ENCODE measurements at places on chromosomes 1 and 21.

DNA sequence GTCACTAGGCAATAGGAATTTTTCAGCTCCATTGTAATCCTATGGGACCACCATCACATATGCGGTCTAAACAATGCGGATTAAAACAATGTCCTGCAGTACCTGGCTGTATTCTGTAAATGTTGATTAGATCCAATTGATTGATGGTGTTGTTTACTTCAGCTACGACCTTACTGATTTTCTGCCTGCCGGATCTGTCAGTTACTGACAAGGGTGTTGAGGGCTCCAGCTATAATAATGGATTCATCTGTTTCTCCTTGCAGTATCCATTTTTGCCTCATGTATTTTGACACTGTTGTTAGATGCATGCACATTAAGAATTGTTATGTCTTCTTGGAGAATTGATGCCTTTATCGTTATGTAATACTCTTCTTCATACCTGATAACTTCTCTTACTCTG, 39.0 kb downstream of the RAP1A start:
- DNase-seq: no peak

DNA sequence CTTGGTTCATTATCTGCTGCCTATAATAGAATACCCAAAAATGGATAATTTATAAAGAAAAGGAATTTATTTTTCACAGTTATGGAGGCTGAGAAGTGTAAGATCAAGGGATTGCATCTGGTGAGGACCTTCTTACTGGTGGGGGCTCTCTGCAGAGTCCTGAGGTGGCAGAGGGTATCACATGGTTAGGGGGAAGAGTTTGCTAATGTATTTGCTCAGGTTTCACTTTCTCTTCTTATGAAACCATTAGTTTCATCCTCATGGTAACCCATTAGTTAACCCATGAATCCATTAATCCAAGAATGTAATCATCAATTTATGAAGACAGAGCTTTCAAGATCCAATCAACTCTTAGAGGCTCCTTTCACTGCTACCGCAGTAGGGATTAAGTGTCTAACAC, 120.6 kb downstream of the DNM3 start:
- DNase-seq: no peak

- DNase-seq: peak; percentile 35
Observed at GRCh38 chr1:234486858-234487840, 8.2 kb upstream of the TARBP1 start.

DNA sequence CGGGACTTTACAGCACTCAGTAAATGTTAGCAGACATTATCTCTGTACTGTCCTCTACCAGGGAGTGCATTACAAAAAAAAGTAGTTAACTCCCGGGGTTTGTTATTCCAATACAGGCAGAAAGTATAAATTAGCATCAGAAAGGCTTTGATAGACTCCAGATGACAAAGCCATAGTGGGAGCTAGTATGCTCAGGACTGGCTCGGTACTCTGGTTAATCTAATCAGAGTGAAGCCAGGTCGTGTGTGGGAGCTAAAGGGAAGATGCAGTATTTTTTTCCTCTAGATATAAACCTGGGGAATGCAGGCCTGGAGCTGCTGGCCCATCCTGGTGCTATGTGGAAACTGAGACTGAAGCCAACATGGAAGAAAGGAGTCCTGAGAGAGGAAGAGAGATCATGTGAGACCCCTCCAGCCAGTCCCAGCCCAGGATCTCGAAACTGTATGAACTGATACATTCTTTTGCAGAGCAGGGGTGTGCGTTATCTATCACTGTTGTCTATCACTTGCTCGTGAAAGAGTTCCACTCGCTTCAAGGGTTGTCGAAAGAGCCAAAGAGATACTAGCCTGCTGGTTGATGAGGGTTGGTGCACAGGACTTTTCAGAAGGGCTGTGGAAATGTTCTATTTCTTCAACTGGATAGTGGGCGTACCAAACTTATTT, 125.8 kb downstream of the PLPP3 start:
- no peak for DNase-seq

- DNase-seq: no peak
Observed at GRCh38 chr21:40512590-40512989, 334.4 kb downstream of the DSCAM start.

GRCh38 chr21:40568807-40569206, 278.2 kb downstream of the DSCAM start:
- DNase-seq: no peak

GRCh38 chr1:113983391-113983790, 4.1 kb downstream of the OLFML3 start:
- no peak for DNase-seq

DNA sequence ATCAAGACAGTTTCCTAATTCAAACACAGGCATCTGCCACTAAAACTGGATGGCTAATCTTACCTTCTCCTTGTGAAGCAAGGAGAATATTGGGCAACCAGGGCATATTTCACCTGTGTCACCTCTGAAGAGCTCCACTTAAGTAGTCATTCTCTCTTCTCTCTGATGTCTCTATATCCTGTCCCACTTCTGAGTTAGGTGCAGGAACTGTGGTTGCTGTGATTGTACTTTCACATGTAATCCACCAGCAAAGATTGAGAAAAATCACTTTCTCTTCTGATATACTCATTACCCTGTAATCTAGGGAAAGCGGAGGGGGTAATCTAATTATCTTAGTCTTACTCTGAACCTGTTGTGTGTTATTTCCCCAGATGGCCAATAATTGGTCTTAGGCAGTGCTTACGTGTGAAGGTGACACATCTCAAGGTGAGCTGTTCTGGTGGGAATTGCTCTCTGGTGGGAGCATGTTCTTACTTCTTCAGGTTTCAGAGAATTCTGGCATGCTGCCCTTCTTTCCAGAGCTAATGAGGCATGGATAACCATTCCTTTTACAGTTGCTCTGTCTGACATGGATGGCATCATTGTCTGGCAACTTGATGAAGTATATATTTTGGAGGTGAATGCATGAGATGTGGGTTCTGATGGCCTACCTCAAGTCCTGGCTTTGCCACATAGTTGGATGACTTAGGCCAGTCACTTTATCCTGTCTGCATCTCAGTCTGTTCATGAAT, 12.0 kb downstream of the XCL2 start:
- DNase-seq: peak; percentile 29

- DNase-seq: no peak
Observed at GRCh38 chr1:193589597-193590040, 403.2 kb upstream of the B3GALT2 start.

DNA sequence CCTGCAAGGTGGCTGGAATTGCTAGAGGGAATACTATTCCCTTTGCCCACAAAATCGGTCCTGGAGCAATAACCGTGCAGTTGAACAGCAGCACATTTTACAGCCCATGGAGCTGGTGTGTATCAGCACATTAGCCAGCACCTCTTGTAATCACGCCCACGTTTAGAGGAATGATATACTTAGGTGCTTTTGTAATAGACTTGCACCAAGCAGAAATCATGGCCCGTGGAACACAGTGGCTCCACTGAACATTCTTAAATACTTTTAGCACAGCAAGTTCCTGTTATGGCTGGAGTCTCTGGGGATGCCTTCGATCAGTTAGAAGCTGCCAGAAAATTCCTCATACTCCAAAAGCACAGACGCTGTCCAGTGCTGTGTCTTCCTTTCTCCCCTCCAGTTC, 218.1 kb upstream of the FAM78B start:
- no peak for DNase-seq

DNA sequence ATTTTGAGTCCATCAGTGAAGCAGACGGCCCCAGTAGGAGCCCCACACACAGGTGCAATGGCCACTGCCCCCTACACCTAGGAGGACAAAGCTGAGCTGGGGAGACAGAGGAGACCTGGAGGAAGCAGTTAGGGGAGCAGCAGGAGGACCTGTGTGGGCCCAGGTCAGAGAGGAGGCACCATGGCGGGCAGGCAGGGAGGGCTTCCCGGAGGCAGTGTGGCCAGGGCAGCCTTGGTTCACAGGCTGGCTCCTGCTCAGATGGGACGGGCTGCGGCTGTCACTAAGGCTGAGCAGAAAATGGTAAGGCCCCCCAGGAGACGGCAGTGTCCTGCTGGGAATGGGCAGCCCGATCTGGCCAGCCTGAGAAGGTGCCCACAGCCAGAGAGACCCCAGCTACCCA, 15.4 kb downstream of the MEGF6 start:
- DNase-seq: no peak

GRCh38 chr1:232473324-232473723, 156.6 kb downstream of the SIPA1L2 start:
- DNase-seq: no peak

- DNase-seq: no peak
Observed at GRCh38 chr21:29487154-29487553, 188.4 kb downstream of the BACH1 start.

DNA sequence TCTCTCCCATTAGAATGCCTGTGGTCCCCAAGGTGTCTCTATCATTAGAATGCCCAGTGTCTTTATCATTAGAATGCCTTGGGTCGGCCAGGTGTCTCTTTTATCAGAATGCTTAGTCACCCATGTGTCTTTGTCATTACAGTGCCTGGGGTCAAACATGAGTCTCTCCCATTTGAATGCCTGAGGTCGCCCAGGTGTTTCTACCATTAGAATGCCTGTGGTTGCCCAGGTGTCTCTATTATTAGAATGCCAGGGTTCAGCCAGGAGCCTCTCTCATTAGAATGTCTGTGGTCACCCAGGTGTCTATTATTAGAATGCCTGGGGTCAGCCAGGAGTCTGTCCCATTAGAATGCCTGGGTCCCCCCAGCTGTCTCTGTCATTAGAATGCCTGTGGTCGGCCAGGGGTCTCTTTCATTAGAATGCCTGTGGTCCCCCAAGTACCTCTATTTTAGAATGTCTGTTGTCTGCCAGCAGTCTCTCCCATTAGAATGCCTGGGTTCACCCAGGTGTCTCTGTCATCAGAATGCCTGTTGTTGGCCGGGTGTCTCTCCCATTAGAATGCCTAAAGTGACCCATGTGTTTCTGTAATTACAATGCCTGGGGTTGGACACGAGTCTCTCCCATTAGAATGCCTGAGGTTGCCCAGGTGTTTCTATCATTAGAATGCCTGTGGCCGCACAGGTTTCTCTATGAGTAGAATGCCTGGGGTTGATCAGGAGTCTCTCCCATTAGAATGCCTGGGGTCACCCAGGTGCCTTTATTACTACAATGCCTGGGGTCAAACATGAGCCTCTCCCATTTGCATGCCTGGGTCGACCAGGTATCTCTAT, 57.1 kb downstream of the RNF187 start:
- DNase-seq: no peak

DNA sequence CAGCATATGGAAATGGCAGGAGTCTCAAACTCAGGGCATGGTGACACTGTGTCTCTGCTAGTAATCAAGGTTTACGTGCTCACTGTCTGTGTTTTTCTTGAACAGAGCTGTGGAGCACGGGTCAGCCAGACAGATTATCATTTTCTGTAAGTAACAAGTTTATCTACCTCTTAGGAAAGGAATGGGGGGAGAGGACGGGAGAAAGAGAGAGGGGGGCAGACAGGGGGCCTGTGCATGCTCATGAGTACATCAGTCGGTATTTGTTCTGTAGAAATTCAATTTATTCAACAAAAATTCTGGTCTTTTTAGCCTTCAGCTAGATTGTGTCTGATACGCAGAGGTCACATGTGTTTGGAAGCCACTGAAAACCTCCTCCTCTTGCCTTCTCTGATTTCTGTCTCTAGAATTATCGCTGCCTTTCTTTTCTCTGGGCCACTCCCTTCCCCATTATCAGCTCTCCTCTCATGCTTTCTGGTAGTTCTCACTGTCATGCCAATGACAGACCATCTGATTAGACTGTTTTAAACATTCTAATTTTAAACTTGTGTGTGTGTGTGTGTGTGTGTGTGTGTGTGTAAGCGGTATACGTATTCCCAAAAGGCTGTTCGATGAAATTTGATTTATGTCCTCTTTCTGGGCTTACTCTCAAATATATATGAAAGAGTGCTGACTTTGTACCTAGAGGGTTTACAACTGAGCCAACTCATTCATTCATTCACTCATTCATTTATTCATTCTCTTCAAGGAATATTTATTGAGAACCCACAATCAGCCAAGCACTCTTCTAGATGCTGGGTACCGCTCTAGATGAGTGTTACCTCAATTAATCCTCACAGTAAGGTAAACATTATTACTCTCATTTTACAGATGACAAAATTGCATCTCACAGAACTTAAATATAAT, 636.9 kb downstream of the KIF26B start:
- no peak for DNase-seq

GRCh38 chr1:84538599-84538998, 32.2 kb upstream of the GNG5 start:
- no peak for DNase-seq

GRCh38 chr1:229883504-229884200, 183.4 kb upstream of the GALNT2 start:
- DNase-seq: no peak

GRCh38 chr1:235945775-235946570, 79.3 kb upstream of the LYST start:
- DNase-seq: no peak

GRCh38 chr1:12435639-12436344, 182.2 kb downstream of the DHRS3 start:
- peak; percentile 66 for DNase-seq

DNA sequence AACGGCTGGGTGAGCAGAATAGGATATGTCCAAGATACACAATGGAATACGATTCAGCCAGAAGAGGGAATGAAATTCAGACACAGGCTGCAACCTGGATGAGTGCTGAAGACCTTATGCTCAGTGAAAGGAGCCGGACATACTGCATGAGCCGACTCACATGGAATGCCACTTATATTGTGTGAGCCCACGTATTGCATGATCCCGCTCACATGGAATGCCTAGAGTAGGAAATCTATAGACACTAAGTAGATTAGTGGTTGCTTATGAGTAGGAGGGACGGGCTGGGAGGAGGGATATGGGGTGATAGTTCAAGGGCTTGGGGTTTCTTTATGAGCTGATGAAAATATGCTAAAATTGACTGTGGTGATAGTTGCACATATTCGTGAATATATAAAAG, 26.8 kb downstream of the TMPRSS2 start:
- no peak for DNase-seq

- DNase-seq: no peak
Observed at GRCh38 chr1:201582705-201583442, 43.9 kb downstream of the NAV1 start.

DNA sequence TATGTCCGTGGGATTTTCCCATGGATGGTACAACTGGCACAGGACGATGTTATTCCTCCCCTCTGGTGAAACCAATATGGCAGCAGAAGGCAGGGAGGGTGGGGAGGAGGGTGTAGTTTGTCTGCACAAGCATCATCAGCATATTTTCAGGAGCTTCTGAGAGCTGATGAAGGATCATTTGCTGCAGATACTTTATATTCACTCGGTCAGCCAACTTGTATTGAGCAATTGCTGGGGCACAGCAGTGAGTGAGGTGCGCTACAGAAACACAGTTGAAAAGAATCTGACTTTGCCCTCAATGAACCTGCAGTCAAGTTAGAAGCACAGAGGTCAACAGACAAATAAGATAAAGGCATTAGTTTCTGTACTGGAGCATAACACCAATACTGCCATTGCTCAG, 13.0 kb downstream of the PKP1 start:
- DNase-seq: no peak

DNA sequence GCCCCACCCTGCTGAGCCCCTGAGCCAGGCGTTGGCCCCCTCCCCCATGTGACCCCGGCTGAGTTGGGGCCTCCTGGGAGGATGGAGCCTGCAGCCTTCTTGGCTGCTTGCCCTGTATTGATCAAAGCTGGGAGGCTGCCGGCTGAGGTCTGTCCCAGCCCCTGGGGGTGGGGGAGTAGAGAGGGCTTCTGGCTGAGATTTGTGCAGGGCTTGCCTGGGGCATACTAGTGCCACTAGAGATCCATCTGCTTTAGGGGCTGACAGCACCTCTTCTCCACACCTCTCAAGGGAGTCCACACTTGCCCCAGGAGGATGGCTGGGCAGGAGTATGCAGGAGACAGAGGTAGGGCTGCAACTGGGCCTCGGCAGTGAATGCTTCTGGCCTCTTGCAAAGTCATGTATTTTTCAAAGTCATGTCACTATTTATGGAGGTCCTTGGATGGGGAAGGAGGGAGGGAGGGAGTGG, 53.6 kb upstream of the SSBP3 start:
- DNase-seq: no peak

GRCh38 chr1:204448344-204448964, 36.8 kb upstream of the PPP1R15B start:
- DNase-seq: no peak
